ENCODE measurements at places on chromosomes 16 and 17.

DNA sequence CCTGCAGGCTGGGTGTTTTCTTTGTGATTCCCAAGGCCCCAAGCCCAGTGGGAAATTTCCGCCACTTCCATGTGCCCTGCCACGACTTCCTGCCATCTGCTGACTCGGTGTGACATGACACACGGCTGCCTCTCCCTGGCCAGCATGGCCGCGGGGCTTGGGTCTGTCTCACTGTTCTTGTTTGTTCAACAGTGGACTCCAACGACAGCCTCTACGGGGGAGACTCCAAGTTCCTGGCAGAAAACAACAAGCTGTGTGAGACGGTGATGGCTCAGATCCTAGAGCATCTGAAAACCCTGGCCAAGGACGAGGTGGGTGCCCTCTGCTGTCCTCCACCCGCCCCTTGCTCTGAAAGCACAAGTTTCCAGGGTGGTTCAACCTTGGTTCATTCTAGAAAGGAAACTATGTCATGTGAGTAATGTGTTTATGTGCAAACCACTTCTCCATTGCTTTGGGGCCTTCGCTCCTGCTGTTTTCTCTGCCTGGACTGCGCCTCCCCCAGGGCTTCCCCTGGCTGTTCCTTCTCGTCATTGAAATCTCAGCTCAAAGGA is 26.8 kb downstream of the KNOP1 start:
- DNase-seq = no peak

GRCh38 chr17:73340093-73340596 is 28.3 kb upstream of the CDC42EP4 start:
- DNase-seq = peak; percentile 99

GRCh38 chr16:23564575-23565363 is 7.2 kb downstream of the UBFD1 start:
- no peak for DNase-seq

DNA sequence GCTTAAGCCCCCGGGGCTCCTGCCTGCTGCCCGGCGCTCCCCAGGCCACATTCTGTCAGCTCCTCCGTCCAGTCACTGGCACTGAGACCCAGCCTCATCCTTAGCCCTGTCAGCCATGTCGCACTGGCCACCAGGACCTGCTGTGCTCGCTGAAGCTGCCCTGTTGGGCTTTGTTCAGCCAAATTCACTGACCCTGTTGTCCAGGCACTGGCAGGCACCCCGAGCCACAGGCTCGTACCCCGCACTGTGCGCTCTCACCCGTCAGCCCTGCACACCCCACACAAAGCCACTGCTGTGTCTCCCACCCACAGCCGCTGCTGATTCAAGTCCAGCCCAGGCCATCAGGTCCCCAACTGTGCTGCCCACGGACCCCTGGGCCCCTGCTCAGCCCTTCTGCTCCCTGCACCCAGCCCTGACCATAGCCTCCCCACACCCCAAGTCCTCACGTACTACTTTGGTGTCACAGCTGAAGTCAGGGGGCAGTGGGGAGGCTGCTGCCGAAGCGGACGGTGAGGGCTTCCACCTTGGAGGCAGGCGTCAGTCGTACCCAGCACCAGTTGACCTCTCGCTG is 131.5 kb upstream of the CHMP6 start:
- no peak for DNase-seq

DNA sequence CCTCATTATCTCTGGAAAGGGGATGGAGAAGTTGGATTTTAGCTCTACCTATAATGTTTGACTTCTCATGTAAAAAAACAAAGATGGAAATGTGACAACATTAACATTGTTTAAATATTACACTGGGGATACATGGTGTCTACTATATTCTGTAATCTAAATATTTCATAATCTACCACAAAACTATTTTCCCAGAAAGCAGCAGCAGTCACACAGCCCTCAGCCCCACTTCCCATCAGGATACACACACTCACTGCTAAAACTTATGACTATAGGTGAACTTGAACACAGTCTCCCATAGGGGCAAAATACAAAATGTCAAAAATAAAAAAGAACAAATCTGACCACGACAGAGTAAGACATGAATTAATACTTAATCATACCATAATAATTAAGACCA is 95.7 kb downstream of the KANSL1 start:
- DNase-seq = no peak

DNA sequence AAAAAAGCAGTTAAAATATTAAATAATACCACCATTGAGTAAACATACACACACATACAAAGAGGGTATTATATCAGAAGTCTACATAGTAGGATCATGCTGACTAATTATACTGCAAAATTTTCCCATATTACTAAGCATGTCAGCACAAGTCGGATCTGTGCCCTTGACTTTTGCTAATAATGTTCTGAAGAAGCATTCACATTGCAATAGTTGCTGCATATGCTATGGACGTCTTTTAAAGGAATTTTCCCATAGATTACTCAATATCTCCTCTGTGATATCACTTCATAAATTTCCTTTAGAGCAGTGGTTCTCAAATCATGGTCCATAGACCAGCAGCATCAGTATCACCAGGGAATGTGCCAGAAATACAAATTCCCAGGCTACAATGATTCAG is 110.9 kb upstream of the NUDT7 start:
- DNase-seq = no peak

- peak; percentile 58 for DNase-seq
These were observed 22.7 kb downstream of the GGA3 start for GRCh38 chr17:75238684-75239191.

DNA sequence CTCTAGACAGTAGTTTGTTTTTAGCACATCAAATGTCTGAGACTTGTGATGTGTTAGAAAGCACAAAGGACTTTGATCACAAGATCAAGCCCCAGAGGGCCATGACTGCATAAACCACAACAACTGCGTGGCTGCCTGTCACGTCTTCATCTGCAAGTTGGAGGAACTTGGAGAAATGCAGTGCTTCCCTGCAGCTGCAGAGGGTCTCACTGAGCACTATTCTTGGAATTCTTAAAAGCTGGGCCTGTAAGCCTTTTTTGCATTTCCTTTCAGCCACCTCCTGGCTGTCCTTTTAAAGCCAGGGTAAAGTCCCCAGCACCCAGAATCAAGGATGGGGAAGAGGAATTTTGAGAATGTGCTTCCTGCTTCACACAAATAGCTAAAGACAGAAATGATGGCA is 431.3 kb downstream of the MAF start:
- DNase-seq = no peak

DNA sequence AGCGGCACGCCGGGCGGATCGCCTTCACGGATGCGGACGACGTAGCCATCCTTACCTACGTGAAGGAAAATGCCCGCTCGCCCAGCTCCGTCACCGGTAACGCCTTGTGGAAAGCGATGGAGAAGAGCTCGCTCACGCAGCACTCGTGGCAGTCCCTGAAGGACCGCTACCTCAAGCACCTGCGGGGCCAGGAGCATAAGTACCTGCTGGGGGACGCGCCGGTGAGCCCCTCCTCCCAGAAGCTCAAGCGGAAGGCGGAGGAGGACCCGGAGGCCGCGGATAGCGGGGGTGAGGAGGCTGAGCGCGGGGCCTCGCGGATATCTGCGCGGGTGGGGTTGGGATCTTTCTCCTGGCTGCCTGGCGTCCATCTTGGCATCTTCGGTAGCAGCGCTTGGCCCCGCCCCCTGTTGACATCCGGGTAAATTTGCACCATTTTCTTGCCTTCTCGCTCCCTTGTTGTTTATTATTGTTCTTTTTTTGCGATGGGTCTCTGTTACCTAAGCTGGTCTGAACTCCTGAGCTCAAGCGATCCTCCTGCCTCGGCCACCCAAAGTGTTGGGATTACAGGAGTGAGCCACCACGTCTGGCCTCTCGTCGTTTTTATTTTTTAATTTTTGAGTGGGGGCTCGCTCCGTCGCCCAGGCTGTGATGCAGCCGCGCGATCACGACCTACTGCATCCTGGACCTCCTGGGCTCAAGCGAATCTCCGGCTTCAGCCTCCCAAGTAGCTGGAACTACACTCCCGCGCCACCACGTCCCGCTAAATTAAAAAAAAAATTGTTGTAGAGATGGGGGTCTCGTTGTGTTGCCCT is 898 bp downstream of the TERF2IP start:
- peak; percentile 56 for DNase-seq

- peak; percentile 39 for DNase-seq
These were observed 802 bp downstream of the CYLD start for GRCh38 chr16:50742576-50743200.

DNA sequence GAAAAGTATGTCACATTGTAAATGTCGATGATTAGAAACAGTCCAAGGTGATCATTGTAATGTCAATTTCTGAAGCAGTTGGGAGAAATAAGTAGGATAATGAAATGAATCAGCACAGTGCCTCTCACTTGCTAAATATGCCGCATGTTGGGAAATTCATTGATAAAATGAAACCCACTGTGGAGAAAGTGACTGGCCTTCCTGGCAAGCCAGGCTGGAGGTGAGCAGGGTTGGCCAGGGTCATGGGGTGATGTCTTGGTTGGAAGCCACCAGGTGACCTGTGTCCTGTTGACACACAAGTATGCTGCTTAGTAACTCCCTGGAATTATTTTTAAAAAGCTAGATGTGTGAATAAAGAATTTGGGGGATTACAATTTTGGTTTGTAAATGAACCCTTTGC is 14.9 kb upstream of the WNT9B start:
- DNase-seq = no peak

DNA sequence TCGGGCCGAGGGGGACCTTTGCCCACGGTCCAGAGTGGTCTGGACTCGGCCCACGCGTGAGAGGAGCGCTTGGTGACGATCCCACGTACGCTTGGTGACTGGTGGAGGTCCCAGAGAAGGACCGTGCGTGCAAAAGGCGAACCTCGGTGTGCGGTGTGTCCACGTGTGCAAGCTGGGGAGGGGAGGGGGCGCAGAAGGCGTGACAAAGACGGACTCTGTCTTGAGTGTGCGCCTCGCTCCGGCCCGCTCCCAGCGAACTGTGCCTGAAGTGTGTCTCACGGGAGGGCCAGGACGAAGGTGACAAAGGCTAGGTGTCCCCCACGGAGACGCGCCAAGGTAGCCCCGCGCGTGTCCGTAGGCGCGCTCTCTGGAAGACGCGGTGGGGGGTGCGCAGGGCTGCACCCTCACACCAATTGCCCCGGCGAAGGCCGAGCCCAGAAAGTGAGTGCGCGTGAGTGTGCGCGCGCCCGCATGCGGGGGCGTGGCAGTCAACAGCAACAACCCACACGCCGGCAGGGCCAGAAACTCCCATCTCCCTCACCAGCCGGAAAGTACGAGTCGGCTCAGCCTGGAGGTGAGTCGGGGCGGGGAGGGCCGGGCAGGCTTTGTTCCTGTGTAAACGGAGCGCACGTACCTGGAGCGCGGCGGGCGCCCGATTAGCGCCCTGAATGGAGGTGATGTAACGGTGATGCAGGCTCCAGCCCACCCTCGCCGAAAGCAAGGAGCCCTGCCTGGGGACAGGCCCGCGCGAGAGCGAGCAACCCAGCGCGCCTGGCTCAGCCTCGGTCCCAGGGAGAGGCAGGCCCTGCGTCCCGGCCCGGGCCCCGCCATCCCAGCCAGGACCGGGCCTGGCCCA is at the start of gene GPRC5C:
Gene GPRC5C, plus strand, starts transcription at position 521 of the 856 bp plus-strand sequence. CDS start 7,689 bp downstream, outside the sequence.
- DNase-seq = peak; percentile 68

- DNase-seq = no peak
These were observed 132.2 kb upstream of the HS3ST2 start for GRCh38 chr16:22681554-22682291.

GRCh38 chr17:15023589-15024336 is 241.4 kb downstream of the PMP22 start:
- DNase-seq = no peak

DNA sequence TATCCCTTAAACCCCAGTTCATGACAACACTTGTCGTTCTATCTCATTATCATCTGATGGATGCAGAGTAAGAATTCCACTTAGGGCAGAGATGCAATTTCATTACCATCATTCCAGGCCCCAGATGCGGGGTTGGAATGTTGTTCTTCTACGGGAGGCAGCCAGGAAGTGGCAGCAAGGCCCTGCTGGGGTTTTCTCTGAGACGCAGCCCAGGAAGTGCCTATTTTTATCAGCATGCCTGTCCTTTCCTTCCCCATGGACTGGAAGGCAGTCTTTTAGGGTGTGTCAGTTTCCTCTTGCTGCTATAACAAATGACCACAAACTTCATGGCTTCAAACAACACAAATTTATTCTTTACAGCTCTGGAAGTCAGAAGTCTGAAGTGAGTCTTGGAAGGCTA is 246.6 kb upstream of the DYNLRB2 start:
- DNase-seq = no peak

DNA sequence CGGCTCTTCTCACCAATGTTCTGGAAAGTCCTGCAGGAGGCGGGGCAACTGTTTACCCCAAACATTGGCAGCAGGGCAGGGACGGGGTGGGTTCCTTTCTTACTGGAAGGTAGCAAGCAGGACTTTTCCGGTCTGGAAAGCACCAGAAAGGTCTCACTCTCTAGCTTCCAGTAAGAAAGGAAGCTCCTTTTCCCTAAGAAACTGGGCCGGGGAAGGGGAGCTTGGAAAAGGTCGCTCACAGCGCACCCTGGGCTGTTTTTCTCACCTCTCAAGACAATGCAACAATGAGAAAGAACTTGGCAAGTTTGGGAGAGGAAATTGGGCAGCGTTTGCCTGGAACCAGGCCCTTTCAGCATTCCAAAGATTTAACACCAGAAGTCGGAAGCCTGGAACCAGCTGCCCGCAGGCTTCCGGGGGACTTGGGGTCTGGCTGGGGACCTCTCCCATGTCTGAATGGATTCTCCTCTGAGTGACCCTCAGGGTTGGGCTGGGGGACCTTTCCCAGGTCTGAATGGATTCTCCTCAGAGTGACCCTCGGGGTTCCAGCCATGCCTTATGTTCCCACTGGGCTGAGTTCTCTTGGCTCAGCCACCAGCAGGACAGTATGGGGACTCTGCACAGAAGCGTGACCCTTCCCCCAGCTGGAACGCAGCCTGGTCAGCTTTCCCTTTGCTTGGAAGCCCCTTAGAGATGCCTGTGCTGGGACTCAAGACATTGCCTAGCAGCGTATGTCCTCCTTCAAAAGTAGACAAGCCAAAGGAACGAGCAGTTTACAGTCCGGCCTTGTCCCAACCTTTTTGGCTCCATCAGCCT is 166.5 kb upstream of the PLCG2 start:
- DNase-seq = no peak

- DNase-seq = no peak
These were observed 18.3 kb downstream of the RARA start for GRCh38 chr17:40327244-40327729.

DNA sequence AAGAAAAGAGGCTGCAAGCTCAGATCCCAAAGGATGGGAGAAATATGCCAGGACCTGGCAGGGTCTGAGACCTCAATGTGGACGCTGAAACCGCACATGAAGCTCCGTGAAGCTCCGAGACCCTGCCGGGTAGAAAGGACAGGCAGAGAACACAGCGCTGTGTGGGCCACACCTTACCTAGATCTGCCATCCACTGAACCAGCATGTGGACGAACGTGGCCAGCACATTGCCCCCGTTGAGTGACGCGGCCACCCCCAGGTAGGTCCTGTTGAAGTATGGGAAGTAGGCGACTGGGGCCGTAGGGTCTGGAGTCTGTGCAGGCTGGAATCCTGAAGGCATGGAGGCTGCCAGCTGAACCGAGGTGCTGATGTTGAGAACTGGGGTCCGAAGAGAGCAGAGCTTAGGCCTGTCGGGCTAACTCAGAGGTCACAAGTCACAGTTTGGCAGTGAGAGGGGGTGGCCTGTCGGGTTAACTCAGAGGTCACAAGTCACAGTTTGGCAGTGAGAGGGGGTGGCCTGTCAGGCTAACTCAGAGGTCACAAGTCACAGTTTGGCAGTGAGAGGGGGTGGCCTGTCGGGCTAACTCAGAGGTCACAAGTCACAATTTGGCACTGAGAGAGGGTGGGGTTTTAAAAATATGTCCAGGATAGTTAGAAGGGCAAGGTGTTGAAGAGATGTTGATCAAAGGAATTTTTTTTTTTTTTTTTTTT is 6.1 kb upstream of the TRPV1 start:
- no peak for DNase-seq

All from renal cortical epithelial cell (primary cell).